ENCODE measurements at places on chromosomes 11 and 22.
A peak's percentile ranks its signal among the peaks of the same experiment; 100 is the strongest.

GRCh38 chr11:114228435-114229411 lies 67.5 kb upstream of the NNMT start:
- DNase-seq = no peak

DNA sequence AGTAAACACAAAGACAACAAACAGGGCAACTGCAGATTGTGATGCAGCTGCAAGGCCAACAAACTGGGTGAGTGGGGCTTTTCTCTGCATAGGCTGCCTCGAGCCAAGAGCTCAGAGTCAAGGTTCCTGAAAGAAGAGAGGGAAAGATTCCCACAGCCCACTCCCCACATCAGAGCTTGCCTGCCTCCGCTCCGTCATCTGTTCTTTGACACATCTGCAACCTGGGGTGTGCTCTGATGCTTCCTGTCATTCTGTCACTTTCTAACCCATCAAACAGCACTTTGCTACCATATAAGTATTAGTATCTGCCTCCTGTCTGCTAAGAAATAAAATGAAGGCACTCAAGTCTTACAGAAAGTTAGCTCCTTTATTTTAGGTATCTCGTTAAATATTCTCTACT lies 46.9 kb downstream of the C22orf31 start:
- DNase-seq = no peak

DNA sequence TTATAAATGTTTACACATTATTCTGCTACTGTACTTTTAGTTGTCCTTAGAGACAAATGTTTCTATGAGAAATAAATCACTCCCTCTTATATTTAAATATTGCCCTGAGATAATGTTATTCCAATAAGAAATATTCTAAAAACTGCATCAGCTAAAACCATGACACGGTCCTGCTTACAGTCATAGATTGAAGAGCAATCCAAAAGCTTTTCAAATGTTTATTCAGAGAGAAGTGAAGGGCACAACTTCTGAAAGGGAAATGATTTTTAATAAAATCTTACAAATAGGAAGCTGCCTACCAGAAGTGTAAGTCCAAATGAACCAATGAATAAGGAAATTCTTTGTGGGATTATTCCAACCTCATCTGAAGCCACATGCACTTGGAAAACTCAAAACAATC lies 49.2 kb downstream of the STK33 start:
- DNase-seq = no peak

DNA sequence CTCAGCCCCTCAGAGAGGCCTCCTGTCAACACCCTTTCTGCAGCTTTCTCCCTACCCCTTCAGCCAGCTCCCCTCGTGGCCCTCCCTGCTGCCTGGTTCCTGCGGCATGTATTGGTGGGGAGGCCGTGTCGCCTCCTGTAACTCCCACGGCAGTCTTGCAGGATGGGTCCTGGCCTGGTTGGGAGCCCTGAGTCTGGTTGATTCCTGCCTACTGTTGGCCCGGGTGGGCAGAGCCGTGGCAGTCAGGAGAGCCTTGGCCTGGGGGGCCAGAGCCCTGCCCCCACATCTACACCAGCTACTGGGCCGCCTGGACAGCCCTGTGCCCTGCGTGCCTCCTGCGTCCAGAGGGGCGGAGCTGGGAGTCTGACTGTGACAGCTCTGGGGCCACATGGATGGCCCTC lies 30.3 kb upstream of the GRAMD4 start:
- no peak for DNase-seq

- DNase-seq = no peak
Observed at GRCh38 chr11:60396382-60396781, at the start of gene MS4A14. TSS of gene MS4A14 (plus strand) at chr11:60396459. CDS start at chr11:60396579, 120 bp downstream.

GRCh38 chr11:128451652-128452470 lies 135.5 kb downstream of the ETS1 start:
- DNase-seq = peak; percentile 80

- DNase-seq = no peak
Observed at GRCh38 chr11:105867742-105868141, 154.3 kb downstream of the MSANTD4 start.

DNA sequence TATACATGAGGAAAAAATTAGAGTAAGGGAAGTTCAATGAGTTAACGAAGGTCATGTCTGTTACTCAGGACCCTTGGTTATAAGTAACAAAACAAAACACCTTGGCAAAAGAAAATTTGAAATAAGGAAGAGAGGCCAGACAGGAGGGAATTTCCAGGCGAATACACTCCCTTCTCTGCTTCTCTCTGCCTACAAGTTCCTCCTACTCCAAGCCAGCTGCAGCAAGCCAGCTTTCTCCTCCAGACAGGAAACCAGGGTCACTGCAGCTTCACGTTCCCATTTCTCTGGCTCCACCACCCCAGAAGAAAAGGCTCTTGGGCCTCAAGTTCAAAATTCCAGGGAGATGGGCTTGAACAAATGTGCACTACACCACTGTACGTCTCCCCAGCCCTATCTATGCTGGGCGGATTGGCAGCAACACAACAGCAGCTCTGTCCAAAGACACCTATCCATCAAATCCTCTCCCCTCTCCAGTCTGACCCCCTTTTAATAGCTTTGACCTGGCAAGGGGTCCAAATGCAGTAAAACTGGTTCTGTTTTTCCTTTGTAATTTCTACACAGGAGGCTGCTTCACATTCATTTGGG lies 27.7 kb downstream of the SMCO4 start:
- no peak for DNase-seq

DNA sequence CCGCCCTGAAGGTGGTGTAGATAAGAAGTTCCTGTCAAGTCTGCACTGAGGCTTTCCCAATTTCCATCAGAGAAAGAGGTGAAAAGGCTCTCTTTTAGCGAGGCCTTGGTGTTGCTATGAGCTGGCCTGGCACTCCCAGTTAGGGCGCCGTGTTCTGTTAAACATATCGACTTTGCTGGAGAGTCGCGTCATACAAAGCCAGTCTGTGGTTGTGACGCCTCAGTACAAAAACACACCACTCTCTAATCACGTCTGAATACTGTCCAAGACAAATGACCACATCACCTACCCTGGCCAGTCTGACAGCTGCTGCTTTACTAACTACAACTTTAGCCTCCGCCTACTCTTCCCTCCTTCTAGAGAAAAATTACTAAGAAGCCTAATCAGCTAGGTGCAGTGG lies 8.0 kb upstream of the TOLLIP start:
- DNase-seq = no peak

DNA sequence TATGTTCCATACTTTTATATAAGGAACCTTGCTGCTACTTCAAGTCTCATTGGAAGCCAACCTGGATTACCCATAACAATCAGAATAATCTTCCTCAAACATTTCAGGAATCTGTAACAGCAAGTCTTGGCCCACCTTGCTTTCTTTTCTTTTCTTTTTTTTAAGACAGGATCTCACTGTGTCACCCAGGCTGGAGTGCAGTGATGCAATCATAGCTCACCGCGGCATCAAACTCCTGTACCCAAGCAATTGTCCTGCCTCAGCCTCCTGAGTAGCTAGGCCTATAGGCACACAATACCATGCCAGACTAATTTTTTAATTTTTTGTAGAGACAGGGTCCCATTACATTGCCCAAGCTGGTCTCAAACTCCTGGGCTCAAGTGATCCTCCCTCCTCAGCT lies 29.3 kb upstream of the PRDM10 start:
- DNase-seq = no peak

Measured in adipocyte (in vitro differentiated cells).